ENCODE measurements at places on chromosomes 6 and 20.

DNA sequence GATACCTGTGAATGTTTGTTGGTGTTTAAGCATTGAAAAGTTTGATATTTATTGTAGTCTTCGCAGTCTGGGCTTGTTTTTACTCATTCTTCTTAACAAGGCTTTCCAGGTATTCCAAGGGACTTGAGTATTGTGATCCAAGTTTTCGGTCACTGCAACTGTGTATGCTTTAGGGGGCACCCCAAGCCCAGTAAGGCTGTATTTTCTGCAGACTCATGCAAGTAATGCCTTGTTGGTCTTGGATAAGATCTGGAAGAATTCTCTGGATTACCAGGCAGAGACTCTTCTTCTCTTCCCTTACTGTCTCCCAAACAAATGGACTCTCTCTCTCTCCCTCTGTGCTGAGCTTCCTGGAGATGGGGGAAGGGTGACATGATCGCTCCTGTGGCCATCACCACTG lies 82.1 kb downstream of the RFPL4B start:
- DNase-seq, result no peak

DNA sequence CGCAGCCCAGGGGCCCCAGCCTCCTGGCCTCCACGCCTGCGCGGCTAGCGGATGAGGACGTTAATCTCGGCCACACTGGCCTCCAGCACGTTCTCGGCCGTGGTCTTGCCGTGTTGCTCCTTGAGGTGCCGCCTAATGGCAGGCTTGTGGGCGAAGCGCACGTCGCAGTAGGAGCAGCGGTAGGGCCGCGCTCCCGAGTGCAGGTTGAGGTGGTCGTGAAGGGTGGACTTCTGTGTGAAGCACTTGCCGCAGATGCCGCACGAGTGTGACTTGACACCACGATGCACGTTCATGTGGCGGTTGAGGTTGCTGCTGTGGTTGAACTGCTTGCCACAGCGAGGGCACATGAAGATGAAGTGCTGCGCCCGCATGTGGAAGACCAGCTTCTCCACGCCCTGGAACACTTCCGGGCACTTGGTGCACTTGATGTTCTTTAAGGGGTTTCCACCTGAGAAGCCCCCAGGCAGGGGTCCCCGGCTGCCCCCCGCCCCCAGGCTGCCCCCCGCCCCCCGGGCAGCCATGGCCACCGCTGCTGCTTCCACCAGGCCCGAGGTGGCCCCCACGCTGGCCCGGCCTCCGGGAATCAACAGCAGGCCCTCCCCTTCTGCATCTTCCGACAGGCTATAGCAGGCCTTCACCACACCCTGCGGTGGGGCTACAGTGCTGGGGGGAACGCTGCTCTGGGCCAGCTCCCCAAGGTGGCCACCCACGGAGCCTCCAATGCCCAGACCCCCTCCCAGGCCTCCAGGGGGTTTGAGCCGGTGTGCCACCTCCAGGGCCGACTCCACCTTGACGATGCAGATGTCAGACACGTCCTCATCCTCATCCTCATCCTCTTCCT lies 1.8 kb downstream of the ZBTB12 start:
- DNase-seq, result no peak

DNA sequence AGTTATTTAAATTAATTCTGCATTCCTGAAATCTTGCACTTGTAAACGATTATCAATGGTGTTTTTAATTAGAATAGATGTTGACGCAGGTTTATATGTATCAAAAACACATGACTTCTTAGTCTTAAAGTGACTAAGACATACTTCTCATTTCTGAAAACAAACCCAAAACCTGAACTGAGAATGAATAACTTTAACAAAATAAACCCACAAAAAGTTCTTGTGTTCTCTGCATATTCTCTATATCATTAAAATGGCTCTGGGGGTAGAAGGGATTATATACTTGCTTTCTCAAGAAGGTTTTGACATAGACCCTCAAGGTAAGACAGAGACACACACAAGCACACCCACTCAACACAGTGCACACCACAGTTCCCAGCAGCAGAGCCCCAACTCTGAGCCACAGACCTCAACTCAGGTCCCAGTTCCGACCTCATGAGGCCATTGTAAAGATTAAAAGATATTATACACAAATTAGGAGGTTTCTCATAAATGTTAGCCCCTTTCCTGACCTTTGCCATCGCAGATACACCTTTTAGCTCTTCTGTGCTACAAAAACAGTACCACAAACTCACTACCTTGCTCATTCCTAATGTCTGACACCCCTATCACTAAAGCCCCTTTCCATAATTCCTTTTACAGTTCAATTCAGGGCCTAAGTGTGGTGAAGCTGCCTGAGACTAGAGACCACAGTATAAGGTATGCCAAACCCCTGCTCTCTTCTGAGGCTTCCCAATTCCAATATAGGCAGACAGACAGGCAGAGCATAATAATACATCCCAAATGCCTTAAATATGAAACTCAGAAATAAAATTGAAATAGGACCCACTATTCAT lies 267.8 kb downstream of the PTPRK start:
- DNase-seq, result no peak

- no peak for DNase-seq
Measured at GRCh38 chr20:32834972-32835371, 15.2 kb downstream of the MAPRE1 start.

DNA sequence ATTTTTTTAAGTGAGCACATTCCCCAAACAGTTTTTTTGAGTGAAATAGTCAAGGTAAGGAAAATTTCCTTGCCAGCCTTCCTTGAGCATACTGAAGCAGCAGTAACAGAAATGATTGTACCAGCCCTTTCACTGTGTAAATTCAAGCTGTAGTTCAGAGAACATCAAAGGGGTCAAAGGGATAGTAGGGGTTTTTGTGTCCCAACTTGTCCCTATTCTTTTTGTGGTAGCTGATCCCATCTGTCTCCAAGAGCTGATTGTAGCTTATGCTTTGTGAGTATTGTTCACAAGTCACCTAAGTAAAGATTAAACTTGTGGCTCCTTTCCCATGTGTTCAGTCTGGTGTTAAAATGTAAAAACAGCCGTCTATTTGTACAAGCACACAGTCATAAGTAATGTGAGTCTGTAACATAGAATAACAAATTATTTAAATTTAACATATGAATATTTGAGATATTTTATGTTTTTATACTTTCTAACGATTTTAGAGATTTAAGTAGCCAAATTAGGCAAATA lies 185.0 kb downstream of the CENPW start:
- no peak for DNase-seq

GRCh38 chr20:50848846-50849673 lies 54.2 kb downstream of the BCAS4 start:
- DNase-seq, result no peak

- no peak for DNase-seq
Measured at GRCh38 chr6:16757332-16757731, 3.9 kb downstream of the ATXN1 start.

Measured in activated CD8-positive, alpha-beta memory T cell treated with anti-CD3 and anti-CD28 coated beads for 1 hour (primary cell).